Stimulated activated CD8-positive, alpha-beta memory T cell treated with anti-CD3 and anti-CD28 coated beads, Interleukin-7, amount 100 ng/mL, for 48 hours (primary cell): ENCODE measurements at places on chromosomes 2 and 18.

DNA sequence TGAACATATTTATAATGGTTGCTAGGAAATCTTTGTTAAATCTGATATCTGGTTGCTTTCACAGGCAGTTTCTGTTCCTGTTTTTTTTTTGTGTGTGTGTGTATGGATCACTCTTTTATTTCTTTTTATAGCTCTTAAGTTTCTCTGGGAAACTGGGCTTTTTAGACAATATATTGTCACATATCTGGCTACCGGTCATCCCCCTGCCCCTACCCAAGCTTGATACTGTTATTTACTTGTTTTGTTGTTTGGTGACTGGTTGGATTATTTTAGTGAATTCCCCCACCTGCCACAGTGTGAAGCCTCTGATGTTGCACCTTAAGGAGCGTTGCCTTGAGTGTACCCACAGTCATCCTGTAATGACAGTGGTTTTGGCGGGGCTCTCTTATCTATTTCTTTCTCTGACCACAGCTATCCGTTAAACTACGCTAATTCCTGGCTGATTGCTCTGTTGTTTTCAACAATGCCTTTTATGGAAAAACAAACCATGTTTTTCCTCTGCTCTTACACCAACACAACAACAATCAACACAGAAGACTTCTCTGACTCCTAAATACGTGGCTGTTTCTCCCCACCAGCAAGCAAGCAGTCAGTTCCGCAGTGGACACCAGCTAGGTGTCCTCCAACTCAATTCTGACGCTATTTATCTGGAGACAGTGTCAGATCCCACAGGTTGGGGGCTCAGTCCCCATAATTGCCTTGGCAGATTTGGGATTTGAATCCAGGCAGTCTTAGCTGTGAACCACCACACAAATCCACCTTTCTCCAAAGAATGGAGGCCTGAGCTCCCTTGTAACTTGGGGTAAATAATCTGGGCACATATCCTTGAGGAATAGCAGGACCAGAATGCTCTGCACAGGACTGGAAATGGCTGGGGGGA lies 10.9 kb downstream of the GNLY start:
- no peak for DNase-seq

GRCh38 chr2:20590704-20591515 lies 60.0 kb downstream of the HS1BP3 start:
- no peak for DNase-seq

DNA sequence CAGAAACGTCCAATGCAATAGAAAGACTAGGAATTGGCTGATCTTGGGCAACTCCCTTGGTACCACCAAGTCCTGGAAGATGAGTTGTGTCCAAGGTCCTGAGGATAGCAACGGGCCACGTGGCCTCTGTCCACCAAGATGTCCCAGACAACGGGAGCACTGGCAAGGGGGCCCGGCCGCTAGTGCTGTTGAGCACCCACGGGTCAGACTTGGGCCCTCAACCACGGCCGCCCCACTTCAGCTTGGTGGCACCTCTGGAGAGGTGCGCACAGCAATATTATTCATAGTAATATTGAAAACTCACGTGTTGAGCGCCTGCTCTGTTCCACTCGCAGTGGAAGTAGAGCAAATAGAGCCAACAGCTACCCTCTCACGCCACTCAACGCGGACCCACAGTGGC lies 19.0 kb downstream of the PASK start:
- DNase-seq = no peak

GRCh38 chr2:649426-650342 lies 27.5 kb downstream of the TMEM18 start:
- no peak for DNase-seq

DNA sequence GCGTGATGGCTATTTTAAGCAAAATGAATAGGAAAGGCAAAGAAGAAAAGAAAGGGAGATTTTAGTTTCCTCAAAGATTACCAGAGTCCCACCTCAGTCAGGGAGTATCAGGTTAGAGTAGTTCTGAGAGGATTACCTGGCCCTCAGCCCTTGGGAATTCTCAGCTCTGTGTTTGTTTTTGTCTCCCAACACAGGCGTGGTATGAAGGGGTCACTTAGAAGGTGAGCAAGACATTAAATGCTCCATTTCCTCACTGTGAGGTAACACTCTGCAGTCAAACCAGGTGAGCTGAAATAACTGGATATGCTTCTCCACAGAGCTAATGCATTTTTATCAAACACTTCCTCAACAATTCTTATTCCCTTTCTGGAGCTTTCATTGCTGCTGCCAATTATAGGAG lies 232.2 kb downstream of the IKZF2 start:
- DNase-seq = no peak

GRCh38 chr18:62080172-62080900 lies 106.5 kb downstream of the PIGN start:
- DNase-seq = no peak

DNA sequence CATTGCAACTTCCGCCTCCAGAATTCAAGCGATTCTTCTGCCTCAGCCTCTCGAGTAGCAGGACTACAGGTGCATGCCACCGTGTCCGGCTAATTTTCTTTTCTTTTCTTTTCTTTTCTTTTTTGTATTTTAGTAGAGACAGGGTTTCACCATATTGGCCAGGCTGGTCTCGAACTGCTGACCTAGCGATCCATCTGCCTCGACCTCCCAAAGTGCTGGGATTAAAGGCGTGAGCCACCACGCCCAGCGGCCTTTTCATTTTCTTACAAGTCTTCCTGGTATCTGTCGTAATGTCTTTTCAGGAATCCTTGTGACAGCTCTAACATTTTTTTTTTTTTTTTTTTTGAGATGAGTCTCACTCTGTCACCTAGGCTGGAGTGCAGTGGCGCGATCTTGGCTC lies 66.4 kb upstream of the EDAR start:
- DNase-seq = no peak

GRCh38 chr2:160538115-160538514 lies 44.5 kb upstream of the RBMS1 start:
- no peak for DNase-seq

GRCh38 chr2:96154506-96155380 lies 9.5 kb upstream of the DUSP2 start:
- no peak for DNase-seq

DNA sequence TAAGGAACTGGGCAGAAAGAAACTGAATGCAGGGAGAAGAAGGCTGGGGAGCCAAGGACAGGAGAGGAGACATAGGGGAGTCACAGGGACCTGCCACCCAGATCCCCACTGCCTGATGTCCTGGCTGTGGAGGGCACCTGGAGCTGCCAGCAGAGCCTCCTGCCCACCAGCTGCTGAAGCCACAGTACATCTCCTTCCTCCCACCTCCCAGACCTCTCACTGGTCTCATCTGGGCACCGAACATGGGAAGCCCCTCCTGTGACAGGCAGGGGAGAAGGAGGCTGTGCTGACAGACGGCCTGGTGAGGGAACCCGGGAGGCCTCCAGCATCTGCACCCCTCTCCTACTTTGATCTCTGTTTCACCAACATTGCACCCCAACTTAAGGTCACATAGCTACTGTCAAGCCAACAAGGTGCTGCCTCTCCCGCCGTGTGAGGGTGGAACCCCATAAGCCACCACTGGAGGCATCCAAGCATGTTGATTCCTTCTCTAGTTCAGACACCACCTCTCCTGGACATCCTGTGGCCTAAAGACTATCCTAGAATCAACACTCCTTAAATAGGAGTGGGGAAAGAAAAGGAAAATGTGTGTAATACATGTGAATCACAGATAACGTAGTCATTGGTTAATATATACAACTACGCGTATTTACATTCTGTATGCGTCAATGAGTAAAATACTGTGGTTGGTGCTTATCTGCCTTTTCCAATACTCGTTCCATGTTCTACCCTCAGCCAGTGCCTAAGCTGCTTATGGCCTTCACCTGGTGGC lies 3.5 kb upstream of the RNPEPL1 start:
- DNase-seq = no peak

DNA sequence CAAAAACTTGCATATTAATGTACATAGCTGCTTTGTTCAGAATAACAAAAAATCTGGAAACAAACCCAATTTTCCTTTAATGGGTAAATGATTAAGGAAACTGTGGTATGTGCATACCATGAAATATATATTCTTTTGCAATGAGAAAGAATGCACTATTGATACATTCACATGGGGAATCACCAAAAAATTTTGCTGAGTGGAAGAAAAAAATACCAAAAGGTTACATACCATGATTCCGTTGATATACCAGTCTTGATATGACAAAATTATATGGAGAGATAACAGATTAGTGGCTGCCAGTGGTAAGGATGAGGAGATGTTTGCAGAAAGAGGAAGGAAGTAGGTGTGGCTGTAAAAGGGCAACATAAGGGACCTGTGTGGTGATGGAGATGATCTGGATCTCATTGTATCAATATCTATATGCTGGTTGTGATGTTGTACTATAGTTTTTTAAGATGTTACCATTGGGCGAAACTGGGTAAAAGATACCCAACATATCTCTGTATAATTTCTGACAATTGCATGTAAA lies 54.6 kb upstream of the BCL2L11 start:
- no peak for DNase-seq

GRCh38 chr2:233976690-233977294 lies 59.6 kb downstream of the TRPM8 start:
- DNase-seq = no peak

DNA sequence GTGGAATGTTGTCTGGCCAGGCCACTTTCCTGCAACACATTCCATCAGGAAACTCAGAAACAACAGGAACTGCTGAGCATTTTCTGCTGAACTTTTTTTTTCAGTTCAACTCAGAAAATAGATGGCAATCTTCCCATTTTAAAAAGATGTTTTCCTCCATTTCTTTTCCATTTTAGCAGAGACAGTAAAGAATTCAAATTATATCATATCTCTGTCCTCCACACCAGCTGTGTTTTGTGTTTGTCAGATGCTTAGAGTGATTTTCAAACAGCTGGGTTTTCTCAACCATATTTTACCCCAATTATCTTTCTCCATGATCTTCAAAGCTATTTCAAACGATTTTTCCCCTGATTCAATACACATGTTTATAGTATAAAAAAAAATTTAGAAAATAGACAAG lies 713.4 kb downstream of the LRRTM4 start:
- no peak for DNase-seq

- no peak for DNase-seq
These were observed 33.5 kb upstream of the CACNB4 start for GRCh38 chr2:152132306-152132705.

DNA sequence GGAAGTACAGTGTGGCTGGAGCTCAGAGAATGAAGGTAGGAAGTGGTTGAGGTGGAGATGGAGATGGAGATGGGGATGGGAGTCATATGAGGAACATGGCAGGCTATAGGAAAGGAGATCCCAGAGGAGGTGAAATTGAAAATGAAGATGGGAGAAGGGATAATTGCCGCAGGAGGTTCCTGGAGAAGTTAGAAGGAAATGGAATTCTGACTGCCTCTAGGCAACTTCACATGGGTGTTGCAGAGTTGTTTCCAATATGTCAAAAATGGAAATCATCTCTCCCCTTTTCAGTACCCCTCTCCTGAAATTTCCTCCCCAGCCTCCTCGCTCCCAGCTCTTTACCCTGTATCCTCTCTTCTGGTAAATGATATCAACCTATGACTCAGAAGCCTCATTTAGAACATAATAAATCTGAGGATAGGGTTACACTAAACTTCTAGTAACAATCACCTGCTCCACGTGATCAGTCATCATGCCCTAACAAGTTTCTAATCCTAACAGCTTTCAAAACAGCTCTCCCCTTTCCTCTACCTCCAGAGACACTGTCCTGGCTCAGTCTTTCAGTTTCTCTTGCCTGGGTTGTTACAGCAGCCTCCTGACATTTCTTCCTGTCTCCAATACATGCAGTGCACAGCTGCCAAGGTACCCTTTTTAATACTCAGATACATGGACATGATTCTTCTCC lies 201.9 kb upstream of the RBMS1 start:
- no peak for DNase-seq

DNA sequence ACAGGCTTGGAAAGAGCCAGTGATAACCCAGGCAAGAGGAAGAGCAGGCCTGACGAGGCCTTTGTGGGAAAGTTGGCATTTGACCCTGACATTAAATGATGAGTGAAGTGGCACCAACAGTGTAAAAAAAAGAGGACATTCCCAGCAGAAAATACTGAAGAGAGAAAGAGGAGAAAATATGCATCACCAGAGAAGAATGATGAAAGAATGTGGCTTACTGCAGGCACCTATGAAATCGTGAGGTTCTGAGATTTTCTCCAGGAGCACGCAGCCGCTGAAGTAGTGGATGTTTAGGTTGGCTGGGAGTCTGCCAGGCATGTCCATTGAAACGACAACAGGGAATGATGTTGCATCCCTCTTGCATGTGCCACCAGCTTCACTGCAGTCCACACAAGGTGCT lies 13.8 kb downstream of the EHD3 start:
- no peak for DNase-seq

DNA sequence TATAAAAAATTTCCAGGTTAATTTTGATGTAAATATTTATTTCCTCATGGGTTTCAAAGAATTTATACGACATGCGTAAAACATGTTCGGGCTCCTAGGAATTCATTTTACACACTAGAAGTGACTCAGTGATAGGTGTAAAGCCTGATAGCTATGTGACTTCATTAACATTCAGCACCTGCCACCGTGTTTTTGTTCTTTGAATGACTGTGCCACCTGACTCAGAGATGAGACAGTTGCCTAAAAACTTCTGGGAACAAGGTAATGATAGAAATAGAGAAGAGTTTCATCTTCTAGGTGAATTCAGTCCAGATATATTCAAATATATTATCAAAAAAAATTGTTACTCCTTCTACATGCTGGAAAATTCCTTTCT lies 10.0 kb downstream of the IL1R2 start:
- DNase-seq = peak; percentile 50

DNA sequence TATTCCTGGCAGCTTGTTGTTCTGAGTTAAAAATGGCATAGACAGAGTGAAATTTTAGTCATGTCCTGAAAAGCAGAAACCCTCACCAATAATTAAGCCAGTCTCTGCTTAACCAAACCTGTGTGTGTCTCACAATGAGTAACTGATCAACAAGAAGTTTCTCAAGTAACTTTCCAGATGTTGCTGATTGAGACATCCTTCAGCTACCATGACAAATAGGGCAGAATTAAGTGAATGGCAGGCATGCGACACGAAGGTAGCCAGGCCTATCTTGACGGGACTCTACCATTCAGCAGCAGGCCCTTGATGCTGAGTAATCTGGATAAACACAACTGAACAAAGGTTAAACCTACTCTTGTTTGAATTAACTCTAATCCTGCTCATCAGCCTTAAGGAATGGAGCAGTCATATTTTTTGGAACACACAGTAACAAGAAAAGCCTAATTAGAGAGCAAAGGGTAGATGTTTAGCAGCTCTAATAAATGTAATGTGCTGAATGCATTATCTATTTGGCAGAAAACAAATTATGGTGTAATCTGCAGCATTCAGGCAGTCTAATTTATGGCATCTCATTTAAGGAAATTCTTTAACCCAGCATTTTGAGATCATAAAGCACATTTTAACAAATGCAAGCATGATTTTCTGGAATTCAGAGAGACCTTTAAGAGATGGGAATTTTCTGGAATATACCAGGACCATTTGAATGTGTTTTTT lies 159.5 kb upstream of the EPHA4 start:
- no peak for DNase-seq

DNA sequence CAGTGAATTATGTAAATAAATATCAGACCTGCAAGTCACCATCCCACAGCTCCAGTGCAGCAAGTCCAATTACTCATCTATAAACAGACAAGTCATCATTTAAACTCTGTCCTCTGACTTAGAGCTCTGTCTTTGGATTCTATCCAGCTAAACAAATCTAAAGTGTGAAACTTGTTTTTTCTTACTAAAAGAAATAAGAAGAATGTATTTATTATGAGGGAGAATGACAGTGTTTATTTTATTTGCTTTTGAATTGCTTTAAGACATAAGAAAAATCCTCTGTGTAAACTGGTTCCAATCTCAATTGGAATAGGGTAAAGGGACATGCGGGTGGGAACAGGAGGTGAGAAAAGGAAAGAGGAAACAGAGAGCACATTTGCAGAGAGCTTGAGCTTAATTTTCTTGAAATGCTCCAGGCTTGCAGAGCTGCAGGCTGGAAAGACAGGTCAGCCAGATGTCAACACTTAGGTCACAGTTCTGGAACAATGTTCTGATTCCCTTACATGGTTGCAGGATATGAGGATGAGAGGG lies 355.8 kb downstream of the MEIS1 start:
- DNase-seq = no peak
